Left renal cortex interstitium (tissue), 4 donors: ENCODE measurements at places on chromosomes 12 and 14.

GRCh38 chr12:96195845-96196451, 1.8 kb downstream of the ELK3 start:
- DNase-seq = no peak

- no peak for DNase-seq
These were observed 73.9 kb downstream of the HSD17B6 start for GRCh38 chr12:56836800-56837663.

GRCh38 chr14:41000350-41000749, 606.3 kb upstream of the LRFN5 start:
- no peak for DNase-seq

GRCh38 chr14:33484264-33484663, 466.6 kb downstream of the EGLN3 start:
- DNase-seq = no peak

GRCh38 chr12:57739387-57739786, 845 bp upstream of the AGAP2 start:
- DNase-seq = no peak

DNA sequence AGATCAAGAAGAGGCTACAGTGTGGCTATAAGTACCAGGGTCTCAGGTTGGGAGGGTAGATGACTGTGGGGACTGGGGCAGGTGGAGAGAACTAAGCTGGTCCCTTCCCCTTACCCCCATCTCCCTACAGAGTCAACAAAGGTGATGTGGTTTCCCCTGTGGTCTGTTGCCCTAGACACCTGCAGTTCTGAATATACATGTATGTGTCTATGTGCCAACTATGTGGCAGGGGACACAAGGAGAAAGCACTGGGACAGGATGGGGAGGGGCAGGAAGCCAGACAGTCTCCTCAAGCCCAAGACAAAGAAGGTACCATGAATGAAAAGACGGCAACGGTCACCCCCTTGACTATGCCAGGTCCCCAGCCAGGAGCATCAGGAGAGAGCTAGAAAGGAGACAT, 4.5 kb upstream of the HDAC7 start:
- no peak for DNase-seq

- DNase-seq = no peak
These were observed 24.7 kb downstream of the PRPF40B start for GRCh38 chr12:49647827-49648711.

DNA sequence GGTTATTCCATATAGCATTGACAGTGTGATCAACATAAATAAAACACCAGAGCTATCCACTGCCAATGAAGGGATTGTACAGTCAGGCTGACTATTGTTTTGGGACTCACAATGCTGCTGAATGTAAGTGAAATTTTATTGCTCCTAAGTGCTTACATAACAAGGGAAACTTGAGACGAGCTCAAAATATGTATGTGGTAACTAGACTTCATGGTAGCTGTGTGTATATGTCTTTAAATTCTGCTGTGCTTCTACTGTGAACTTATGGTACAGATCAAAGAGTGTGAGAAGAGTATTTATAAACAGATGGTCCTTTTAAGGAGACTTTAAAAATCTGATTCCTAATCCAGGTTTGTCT, 6.9 kb downstream of the FLRT2 start:
- peak; percentile 24 for DNase-seq

DNA sequence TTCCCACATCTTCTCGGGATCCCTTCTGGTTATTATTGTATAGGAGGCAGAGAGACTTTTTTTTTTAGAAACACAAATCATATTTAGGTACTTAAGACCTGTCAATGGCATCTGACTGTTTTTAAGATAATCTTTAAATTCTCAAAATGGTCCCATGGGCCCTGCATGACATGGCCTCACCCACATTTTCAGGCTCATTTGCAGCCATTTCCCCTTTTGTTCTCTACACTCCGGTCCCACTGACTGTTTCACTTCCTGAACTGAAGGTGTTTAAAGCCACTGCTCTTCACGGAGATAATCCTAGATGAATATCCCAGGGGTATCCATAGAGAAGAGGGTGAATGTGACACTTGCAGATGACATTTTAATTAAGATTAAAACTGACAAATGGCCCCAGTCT, 12.3 kb upstream of the C12orf71 start:
- DNase-seq = no peak

- DNase-seq = no peak
These were observed 148.3 kb downstream of the SAMD4A start for GRCh38 chr14:54715239-54715638.

- no peak for DNase-seq
These were observed 194.8 kb downstream of the SLC41A2 start for GRCh38 chr12:104763168-104763805.

GRCh38 chr12:130920723-130921381, 32.9 kb upstream of the ADGRD1 start:
- no peak for DNase-seq

DNA sequence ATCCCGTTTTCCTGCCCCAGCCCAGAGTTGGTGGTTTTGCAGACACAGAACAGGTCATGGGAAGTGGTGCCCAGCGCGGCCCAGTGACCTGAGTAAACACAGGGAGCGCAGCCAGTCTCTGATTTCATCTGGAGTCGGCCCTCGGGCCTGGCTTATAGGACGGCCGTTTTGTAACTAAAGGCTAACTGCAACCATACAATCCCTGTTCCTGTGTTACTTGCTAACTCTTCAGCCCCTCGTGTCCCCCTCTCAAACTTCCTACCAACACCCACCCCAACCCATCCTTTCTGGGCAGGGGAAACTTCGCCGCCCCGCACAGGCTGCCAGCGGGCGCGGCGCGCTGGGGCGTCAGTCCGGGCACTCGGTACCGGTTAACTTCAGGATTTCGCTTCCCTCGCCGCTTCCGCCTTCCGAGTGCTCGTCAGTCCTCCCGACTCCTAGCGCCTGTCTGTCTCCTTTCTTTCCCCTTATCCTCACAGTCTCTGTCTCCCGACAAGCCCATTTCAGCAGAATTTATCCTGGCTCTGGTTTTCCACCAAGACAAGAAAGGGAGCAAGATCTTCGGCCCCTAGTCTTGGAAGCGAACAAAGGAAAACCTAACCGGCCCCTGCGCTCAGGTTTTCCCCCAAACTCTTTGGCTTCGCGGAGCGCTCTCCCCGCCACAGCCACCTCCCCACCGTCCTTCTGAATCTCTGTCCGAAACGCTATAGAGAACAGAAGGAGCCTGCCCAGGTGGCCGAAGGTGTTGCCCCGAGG, 2.0 kb downstream of the SIX1 start:
- DNase-seq = no peak

DNA sequence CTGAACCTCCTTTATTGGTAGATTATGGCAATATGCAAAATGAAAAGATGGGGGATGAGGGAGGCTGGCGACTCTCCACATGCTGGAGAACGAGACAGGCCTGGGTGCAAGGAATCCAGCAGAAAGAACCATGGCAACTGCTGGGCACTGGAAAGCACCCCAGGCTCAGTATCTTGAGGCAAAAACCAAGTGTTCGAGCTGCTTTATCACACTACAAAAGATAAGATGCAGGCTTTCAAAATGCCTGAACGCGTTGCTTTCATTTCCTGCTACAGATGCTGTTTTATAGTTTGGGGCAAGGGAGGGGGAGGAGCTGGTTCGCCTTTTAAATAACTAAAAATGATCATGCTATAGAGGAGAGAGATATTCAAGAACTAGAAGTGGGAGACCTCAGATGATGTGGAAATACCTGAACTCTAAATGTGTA, 38.9 kb downstream of the NIN start:
- no peak for DNase-seq

- no peak for DNase-seq
These were observed 11.1 kb downstream of the GALNT4 start for GRCh38 chr12:89513544-89513943.

DNA sequence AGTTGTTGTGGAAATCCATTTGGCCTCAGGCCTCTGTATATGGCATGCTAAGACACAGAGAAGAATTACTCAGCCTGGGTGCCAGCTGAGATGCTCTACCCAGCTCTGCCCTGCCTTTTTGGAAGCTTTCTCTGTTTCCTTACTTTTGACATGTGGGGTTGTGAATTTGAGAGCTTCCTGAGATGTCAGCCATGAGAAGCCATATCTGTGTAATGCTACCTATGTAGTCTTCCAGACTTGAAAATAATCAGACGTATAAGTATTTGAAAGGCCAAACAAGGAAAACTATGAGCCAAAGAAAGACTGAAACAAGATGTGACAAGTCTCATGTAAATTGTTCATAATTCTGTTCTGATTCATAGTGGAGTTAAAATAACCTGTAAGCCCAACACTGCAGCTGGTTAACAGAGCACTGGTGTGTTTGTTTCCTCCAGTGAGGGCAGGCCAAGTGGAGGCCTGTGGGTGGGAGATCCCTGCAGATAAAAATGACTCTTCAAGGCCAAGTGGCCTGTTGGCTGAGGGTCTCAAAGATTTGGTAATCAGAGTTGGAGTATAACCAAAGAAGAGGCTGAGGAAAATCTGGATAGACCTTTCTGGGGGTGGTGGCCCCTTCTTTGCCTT, 94.0 kb downstream of the TMX1 start:
- DNase-seq = no peak

- no peak for DNase-seq
These were observed 170.9 kb downstream of the DUSP6 start for GRCh38 chr12:89181271-89181920.

DNA sequence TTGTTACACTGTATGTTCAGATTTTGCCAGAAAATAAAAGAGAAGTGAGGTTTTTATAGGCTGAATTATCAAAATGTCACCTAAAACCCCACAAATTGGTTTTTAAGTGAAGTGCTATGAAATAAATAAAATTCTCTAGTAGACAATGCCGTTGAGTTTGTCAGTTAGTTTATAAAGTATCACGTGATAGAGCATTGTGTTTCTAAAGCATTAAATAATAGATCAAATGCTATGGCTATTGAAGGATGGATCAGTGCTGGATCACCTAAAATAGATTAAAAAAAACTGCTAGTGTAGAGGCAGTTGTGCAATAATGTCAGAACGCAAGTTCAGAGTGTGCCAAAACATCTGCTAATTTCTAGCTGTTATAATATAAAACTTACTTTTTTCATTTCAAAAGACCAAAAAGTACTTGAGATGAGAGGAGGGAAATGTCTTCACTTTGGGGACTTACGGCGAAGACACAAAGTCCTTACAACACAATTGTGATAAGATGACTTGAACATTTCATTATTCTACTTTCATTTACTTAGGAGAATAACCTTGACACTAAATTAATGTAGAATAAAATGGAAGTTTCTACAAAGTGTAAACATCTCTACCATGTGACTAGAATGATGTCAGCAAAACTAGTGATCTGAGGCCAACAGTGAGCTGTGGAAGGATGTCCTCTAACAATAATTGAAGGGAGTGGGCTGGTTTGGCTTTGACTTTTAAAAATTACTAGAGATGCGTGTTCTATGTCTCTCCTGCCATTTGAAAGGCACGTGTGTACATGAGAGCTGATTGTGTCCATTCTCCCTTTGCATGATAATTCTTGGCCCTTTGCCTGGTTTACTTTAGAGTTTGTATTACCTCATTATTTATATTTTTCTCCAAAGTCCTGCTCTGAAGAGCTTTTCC, 154.4 kb upstream of the PDE3A start:
- DNase-seq = no peak

GRCh38 chr12:69698769-69699540, at the start of gene BEST3:
BEST3 (minus strand) TSS chr12:69699303; CDS start chr12:69697798, 1,505 bp downstream.
- no peak for DNase-seq

GRCh38 chr14:94176808-94177207, 2.7 kb downstream of the PPP4R4 start:
- no peak for DNase-seq

- DNase-seq = no peak
These were observed 17.3 kb downstream of the PPM1A start for GRCh38 chr14:60266021-60266937.

- no peak for DNase-seq
These were observed 12.3 kb upstream of the RPS6KL1 start for GRCh38 chr14:74935360-74935680.

- peak; percentile 16 for DNase-seq
These were observed 290.7 kb downstream of the NPAS3 start for GRCh38 chr14:33229269-33229929.

DNA sequence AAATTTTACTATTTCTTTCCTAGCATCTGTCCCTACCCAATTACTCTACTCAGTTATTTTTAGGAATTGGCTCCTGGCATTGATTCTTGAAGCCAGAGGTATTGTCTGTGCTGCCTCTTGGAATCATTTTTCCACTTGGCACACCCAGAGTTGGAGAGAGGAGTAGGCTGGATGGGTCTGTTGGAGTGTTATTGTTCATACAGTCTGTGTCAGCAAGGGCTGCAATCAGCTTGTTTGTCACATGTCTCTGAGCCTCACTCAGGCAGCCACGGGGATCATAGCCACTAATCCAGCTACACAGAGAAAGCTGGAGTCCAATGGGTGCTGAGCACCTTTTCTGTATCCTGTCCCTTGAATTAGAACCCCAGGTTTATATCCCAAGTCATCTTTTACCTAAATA, 176.0 kb upstream of the DYRK2 start:
- no peak for DNase-seq
